ENCODE measurements at places on chromosomes 2 and 18. TPM values are rescaled to one million over a fixed set of nuclear protein-coding genes. Genes with fewer than 3 reads are reported as not detected.
A peak's percentile ranks its signal among the peaks of the same experiment; 100 is the strongest.

GRCh38 chr2:23690421-23691105 is 236.4 kb downstream of the ATAD2B start:
- no peak for DNase-seq
- H3K4me3 ChIP-seq = no peak overlapping the region
- H3K27ac ChIP-seq = no peak overlapping the region
- no peaks in the 10 kb centered on the region for H3K27me3 ChIP-seq
- H3K36me3 ChIP-seq = no peaks in the 10 kb centered on the region

The ANTXR1 gene
- total RNA-seq = 132 TPM

The PROKR1 gene
- not detected for total RNA-seq

The FBXO48 gene
- 0.74 TPM for total RNA-seq

GRCh38 chr2:135052042-135052876 is at the start of gene RAB3GAP1:
Gene RAB3GAP1, plus strand, starts transcription at chr2:135052292. Its CDS starts 16 bp downstream, at chr2:135052308.
- peak; percentile 39 for DNase-seq
- H3K27ac ChIP-seq = peak within 1 kb of the TSS; percentile 99
- H3K36me3 ChIP-seq = peaks cover 5% of the 10 kb centered on the region
- peaks cover 14% of the 10 kb centered on the region for H3K4me1 ChIP-seq
- no peaks in the 10 kb centered on the region for H3K27me3 ChIP-seq

- DNase-seq = no peak
- H3K27ac ChIP-seq = no peak within 1 kb of the TSS
- H3K4me3 ChIP-seq = no peak within 1 kb of the TSS
- no peaks in the 10 kb centered on the region for H3K4me1 ChIP-seq
Measured at GRCh38 chr2:224401641-224402342, at the start of gene FAM124B. Gene FAM124B, minus strand, starts transcription at chr2:224402107. Its CDS starts 339 bp downstream, at chr2:224401768.

- H3K36me3 ChIP-seq = no peaks in the 10 kb centered on the region
- no peaks in the 10 kb centered on the region for H3K27me3 ChIP-seq
- no peak overlapping the region for H3K4me3 ChIP-seq
- peaks cover 11% of the 10 kb centered on the region for H3K4me1 ChIP-seq
Measured at GRCh38 chr2:216084547-216084946, 2.8 kb downstream of the TMEM169 start.

GRCh38 chr2:232781765-232782164 is 5.4 kb upstream of the KCNJ13 start:
- H3K27ac ChIP-seq = peak overlapping the region; percentile 67
- H3K36me3 ChIP-seq = 0 out of 2 replicates have a peak, but pooled peaks cover 6% of the 10 kb centered on the region

DNA sequence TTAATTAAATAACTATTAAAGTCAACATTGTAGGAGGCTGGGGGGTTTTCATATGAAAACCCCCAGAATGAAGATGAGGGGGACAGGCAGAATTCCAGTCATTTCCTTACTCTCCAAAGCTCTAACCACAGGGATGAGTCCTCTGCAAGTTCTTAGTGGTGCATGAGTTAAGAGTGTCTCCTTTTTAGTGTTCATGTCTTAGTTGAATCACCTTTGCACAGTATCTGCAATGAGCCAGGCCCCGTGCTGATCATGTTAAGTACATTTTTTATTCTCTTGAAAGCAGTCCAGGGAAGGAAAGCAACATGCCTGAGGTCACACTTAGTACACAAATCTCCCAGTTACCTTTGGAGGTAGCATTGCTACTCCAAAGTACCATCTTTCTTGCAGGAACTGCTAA is 25.7 kb upstream of the MSGN1 start:
- no peak overlapping the region for H3K4me3 ChIP-seq
- no peaks in the 10 kb centered on the region for H3K4me1 ChIP-seq
- no peaks in the 10 kb centered on the region for H3K36me3 ChIP-seq
- DNase-seq = no peak
- no peaks in the 10 kb centered on the region for H3K27me3 ChIP-seq

DNA sequence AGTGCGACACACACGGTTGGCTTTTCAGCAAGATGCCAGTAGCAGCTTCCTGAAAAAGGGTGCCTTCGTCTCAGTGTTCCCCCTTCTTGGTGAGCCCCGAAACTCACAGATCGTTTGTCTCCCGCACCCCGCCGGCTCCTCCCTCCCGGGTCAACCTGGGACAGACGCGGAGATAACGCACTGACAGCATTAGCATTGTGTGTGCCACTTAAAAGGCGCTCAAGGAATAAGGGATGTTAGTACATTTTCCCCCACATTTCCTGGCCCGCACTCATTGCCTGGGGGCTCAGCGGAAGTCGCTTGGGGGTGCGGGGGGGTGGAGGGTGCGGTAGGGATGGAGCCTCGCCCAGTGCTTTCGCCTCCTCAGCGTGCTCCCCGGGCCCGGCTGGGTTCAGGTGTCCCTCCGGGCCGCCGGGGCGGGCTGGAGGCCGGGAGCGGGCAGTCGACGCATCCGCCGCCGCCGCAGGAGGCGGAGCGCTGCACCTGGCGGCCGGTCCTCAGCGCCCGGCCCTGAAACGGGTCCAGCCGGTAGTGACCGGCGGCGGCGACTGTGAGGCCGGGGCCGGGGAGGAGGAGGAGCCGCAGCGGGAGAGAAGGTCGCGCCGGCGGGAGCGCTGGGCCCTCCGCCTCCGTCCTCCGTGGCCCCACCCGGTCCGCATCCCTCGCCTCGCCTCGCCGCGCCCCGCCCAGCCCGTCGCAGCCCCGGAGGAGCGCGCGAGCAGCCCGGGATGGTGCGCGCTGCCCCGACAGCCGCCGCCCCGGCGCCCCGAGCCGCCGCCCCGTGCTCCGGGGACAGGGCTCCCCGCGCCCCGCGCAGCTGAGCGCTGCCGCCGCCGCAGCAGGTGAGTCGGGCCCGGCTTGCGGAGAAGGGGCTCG is at the start of gene MFSD6:
TSS of gene MFSD6 (plus strand) at position 694 of the 876 bp plus-strand sequence. CDS start 27,675 bp downstream, outside the sequence.
- H3K36me3 ChIP-seq = no peaks in the 10 kb centered on the region
- no peak for DNase-seq
- H3K4me3 ChIP-seq = peak within 1 kb of the TSS; percentile 54
- peaks cover 13% of the 10 kb centered on the region for H3K27me3 ChIP-seq
- H3K4me1 ChIP-seq = peaks cover 6% of the 10 kb centered on the region

DNA sequence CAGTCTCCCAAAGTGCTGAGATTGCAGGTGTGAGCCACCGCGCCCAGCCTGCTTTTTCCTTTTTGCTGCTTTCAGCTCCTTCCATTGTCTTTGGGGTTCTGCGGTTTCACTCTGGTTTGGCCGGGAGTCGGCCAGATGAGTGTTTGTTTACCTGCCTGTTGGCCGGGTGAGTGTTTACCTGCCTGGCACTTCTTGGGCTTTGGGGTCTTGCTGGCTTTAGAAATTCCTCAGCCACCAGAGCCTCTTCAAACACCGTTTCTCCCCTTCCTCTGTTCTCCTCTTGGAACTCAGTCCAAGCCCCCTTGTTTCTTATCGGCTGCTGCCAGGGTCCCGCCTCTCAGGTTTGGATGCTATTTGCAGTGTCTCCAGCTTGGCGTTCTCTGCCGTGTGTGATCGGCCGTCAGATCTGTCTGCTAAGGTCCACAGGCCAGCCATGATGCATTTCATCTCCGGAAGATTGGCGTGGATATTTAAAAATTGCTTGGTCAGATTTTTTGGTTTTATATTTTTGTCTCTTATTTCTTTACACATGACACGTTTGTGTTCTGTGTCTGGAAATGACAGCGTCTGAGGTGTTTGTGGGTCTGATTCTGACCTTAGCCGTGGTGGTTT is 14.2 kb upstream of the GAL3ST2 start:
- DNase-seq = no peak
- peak overlapping the region; percentile 57 for H3K27ac ChIP-seq
- peaks cover 12% of the 10 kb centered on the region for H3K4me1 ChIP-seq
- no peaks in the 10 kb centered on the region for H3K36me3 ChIP-seq

DNA sequence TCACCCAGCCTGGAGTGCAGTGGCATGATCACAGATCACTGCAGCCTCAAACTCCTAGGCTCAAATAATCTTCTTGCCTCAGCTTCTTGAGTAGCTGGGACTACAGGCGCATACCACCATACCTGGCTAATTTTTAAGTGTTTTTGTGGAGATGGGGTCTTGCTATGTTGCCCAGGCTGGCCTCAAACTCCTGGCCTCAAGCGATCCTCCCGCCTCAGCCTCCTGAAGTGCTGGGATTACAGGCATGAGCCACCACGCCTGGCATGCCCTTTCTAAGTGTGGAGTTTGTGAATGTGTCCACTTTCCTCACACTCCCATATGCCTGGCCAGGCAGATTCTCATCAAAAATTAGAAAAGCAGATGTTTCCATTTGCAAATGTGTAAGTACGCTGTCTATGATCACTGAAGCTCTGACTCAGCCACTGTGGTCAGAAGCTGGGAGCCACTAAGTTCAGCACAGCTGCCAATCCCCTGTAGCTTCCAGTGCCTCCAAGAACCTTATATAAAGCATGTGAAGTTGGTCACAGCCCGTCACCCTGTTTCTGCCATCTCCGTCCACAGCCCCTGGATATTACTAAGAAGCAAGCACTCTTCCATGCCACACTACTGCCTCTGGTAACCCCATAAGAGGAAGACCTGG is 155.4 kb downstream of the FAM210A start:
- H3K36me3 ChIP-seq = no peaks in the 10 kb centered on the region
- no peak for DNase-seq
- H3K27me3 ChIP-seq = no peaks in the 10 kb centered on the region
- no peak overlapping the region for H3K27ac ChIP-seq
- H3K4me1 ChIP-seq = no peaks in the 10 kb centered on the region
- no peak overlapping the region for H3K4me3 ChIP-seq

DNA sequence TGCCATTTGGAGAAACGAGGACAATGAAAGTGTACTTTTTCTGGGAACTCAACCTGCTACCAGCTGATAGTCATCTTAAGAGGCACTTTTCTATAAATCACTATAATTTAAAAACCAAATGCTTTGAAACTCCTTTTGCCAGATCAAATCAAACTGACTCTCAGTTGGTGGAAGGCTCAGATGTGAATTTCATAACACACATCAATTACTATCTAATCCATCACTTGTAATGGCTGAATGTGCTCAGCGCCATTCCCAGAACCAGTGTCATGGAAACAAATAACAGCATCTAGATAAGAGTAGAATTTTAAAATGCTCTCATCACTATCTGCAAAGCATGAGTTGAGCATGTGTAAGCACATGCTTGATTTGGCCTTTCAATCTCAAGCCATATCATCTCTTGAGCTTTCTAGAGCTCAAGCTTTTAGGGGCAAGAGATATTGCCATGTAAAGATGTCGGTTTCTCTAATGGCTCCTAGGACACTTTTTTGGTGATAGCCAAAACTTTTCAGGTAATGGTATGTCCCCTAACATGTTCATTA is 223.1 kb upstream of the ACVR2A start:
- H3K4me1 ChIP-seq = no peaks in the 10 kb centered on the region
- no peak for DNase-seq
- H3K27ac ChIP-seq = no peak overlapping the region
- H3K4me3 ChIP-seq = no peak overlapping the region
- H3K27me3 ChIP-seq = no peaks in the 10 kb centered on the region

GRCh38 chr2:64905338-64906024 is 83.7 kb upstream of the SLC1A4 start:
- H3K27me3 ChIP-seq = peaks cover 3% of the 10 kb centered on the region
- DNase-seq = no peak
- H3K27ac ChIP-seq = no peak overlapping the region
- H3K36me3 ChIP-seq = no peaks in the 10 kb centered on the region

- H3K36me3 ChIP-seq = no peaks in the 10 kb centered on the region
- H3K4me1 ChIP-seq = no peaks in the 10 kb centered on the region
- H3K27me3 ChIP-seq = no peaks in the 10 kb centered on the region
- DNase-seq = no peak
Measured at GRCh38 chr2:221423210-221423804, 148.8 kb downstream of the EPHA4 start.

- H3K36me3 ChIP-seq = no peaks in the 10 kb centered on the region
- H3K27ac ChIP-seq = no peak overlapping the region
- no peaks in the 10 kb centered on the region for H3K4me1 ChIP-seq
- H3K4me3 ChIP-seq = no peak overlapping the region
- no peaks in the 10 kb centered on the region for H3K27me3 ChIP-seq
- DNase-seq = no peak
Measured at GRCh38 chr2:117436697-117437096, 377.8 kb upstream of the DDX18 start.

The LBX2 gene
- total RNA-seq = 9.6 TPM
